AML-193 (cell line): ENCODE measurements at places on chromosomes 1 and 21.

DNA sequence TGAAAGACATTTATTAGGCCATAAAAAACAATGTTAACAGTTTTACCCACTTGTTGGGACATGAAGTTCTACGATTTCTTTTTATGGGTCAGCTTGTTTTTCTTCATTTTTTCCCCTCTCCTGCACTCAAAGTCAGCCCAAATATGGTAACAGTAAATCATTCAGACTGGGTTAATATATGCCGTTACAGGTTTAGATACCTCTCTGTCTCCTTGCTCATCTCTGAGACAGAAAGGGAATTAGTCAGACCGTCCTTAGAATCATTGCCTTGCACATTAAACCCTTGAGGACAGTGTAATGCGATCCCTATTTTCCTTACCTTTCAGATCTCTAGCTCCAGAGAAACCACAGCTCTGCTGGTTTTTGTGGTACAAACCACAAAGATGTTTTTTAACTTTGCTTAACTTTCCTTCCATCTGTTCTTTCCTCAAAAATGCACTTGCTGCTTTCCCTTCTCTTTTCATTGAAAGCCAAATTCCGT, 613.3 kb downstream of the PLPP3 start:
- DNase-seq, result no peak

- no peak for DNase-seq
Measured at GRCh38 chr1:30952098-30952497, 43.5 kb upstream of the SDC3 start.

DNA sequence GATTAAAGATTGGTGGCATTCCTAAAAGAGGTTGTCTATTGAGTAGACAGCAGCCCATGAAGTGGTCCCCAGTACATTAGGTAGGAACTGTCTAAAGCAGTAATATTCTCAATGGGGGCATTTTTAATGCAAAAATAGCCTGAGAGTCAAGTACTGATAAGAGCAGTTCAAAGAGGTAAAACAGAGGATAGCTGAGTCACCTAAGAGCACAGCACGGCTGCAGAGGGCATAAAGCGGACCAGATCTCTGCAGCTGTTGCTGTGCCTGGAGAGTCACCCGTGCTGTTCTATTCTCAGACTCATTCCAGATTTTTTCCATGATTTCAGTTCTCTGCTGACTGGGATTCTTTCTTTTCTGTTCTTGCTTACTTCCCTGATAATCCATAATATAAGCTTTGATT, 313.2 kb downstream of the OLFM3 start:
- no peak for DNase-seq

- DNase-seq, result no peak
Measured at GRCh38 chr1:57987523-57987922, 559.0 kb downstream of the OMA1 start.

GRCh38 chr1:27650539-27651175, 15.7 kb upstream of the FGR start:
- no peak for DNase-seq

DNA sequence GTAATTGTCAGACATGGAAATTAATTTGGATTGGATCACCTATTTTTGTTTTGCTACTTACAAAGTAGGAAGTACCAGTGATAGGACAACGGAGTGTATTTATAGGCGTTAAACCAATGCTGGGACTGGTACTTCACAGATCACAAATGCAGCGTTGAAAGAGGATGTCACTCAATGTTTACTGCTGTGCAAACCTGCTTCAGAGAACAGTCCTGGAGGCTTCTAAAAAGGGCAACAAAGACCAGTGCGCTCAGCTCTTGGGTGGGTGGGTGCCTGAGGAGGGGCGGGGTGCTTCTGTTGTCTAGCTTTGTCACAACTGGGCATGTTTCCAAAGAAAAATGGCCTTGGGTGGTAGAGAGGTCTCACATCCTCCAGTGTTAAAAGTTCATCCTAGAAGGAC, 2.1 kb downstream of the C1orf21 start:
- peak; percentile 53 for DNase-seq

DNA sequence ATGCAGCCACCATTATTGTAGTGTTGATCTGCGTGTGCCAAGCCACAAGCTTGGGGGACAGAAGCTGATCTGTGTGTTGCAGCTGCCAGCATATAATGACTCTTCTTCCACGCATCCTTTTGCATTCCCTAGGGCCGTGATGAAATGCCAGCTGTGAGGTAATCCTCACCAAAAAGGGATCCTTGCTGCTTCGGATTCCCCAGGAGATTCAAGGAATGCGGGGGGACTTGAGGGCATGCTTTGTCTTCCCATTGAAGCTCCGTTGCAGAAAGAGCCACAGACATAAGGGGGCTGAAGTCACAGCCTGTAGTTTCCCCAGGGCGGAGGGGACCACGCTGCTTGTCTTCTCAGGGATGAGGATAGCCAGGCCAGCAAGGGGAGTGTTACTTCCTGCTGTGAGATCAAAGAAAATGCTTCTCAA, 281.6 kb upstream of the FMN2 start:
- DNase-seq, result no peak

DNA sequence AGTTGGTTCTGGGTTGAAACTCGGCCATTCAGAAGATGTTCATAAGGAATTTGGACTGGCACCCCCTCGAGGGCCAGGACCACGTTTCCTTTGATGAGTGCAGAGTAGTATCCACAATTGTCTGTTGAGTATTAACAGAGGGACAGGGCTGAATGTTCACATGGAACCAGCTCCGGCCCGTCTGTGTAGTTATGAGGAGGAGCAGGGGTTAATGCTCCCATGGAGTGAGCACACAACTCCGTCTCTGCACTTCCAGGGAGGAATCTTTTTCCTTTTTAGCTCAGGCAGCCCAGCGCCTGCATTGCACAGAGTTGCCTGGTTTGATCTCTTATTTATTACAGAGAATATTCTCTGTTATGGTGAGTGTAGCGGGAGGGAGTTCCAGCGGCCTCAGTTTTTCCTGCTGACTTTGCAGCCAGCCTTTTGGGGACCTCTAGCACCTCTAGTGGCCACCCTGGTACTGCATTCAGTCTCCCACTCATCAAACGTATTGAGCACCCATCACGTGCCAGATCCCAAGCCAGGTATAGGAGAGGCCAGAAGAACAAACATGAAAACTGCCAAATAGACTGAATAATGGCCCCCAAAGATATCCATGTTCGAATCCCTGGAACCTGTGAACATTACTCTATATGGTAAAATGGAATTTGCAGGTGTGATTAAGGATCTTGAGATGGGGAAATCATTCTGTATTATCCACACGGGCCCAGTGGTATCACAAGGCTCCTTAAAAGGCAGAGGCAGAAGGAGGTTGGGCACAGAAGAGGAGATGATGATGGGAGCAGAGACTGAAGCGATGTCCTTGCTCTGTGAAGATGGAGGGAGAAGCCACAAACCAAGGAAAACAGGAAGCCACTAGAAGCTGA, 167.7 kb upstream of the CSF3R start:
- DNase-seq, result peak; percentile 3

DNA sequence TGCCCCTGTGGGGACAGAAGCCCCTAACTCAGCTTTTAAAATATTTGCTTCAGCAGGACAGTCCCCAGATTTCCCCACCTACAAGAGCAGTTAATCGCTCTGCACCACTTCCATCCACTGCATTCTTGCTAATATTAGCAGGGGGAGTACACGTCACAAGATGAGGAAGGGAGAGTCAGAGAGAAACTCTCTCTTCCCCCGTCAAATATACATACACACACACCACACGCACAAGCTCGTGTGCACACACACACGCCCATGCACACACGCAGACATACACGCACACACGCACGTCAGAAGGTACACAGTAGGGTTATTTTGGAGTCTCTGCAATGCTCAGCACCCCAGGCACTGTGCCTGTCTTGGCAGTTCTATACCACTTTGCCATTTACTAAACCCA, 2.1 kb downstream of the CLCA1 start:
- DNase-seq, result no peak

DNA sequence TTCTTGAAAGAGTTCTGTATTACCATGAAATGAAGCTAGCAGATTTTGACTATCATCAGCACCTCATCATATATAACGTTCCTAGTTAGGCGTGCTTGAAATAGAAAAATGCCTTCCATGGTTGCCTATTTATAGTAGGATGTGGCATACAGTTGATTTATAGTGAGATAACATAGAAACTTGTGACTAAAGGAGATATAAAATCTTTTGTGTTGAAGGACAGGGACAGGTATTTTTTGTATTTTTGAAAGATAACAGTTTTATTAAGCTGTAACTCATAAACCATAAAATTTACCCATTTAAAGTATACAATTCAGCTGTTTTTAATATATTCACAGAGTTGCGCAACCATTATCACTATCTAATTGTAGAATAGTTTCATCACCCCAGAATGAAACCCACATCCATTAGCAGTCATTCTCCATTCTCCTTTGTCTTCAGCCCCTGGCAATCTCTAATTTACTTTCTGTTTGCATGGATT, 19.3 kb downstream of the SPEN start:
- peak; percentile 6 for DNase-seq

DNA sequence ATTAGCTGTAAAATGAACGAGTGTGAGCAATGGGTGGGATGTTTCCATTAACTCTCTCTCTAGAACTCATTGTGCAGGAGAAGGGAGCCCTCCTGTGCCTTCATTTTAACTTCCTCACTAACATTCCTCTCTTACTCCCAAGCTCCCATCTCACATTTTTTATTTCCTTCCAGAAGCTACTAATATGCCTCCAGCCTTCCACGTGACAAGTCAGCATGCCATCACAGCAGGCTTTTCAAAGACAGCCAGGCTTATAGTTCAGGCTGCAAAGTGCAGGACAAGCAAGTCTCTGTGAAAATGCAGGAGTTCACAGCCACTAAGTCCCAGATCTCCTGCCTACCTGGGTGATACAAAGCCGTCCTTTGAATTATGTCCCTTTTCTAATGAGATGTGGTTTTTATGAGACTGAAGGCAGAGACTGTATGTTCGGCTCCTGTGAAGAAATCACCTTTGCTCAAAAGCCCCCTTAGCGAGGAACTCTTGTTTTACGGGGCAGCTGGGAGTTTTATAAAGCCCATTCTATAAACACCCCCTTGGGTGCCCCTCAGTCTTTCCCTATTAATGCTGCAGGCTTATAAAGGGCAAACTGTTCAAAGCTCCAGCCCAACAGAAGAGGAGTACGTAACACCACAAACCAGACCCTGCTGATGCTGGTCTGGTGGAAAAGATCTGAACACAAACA, 14.8 kb upstream of the ANGPTL7 start:
- DNase-seq, result no peak

GRCh38 chr1:42848823-42849537, 2.6 kb downstream of the ZNF691 start:
- DNase-seq, result no peak

DNA sequence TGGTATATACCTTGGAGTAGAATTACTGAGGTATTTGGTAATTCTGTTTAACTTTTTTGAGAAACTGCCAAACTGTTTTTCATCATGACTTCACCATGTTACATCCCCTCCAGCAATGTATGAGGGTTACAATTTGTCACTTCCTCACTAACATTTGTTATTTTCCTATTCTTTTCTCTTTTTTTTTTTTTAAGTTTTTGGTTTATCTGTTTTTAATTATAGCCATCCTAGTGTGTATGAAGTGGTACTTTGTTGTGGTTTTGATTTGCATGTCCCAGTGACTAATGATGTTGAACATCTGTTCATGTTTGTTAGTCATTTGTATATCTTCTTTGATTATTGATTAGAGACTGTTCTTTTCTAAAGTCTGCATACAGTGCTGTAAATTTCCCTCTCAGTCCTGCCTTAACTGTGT, 147.3 kb downstream of the HS2ST1 start:
- peak; percentile 11 for DNase-seq

- DNase-seq, result no peak
Measured at GRCh38 chr1:70319750-70320149, 34.8 kb downstream of the ANKRD13C start.

GRCh38 chr1:217040711-217041455, 317.7 kb upstream of the ESRRG start:
- DNase-seq, result no peak

DNA sequence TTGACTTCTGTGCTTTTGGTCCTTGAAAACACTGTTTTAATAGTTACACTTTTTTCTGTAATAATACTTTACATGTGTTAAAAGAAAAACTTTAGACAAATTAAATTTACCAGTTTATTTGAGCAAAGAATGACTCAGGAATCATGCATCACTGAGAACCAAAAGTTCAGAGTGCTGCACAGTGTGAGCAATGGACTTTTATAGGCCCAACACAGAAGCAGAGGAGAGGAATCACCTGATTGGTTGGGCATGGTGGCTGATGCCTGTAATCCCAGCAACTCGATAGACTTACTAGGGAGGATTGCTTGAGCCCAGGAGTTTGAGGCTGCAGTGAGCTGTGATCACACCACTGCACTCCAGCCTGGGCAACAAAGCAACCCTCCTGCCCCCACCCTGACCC, 29.3 kb downstream of the ZNF648 start:
- no peak for DNase-seq

DNA sequence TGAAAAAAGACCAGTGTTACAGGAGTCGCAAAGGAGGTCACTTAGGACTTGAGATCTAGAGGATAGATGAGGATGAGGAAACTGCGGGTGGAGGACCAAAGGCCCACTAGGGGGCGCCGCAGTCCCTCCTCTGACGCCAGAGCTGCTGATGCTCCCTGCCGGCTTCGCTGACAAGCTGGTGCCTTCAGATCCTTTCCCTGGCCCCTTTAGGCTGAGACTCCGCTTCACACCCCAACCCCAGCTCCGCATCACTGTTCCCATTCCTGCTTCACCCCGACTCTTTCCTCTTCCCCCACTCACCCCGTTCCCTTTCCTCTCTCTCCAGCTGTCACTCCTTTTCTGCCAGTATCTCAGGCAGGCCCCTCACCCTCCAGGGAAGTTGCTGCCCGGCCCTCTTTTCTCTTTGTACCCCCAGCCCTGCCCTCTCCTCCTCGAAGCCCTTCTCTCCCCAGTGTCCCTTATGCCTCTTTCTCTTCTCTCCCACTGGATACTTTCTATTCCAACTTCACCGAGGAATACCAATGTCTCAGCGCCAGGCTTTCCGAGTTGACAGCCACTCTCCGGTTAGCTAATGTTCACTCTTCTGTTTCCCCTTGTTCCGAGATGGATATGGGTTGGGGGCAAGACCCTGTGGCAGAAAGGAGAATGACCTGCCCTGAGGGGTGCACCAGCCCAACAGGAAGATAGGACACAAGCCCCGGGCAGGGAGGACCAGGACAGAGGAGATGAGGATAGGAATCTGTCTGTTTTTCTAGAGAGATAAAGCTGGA, 4.5 kb downstream of the KCNJ9 start:
- peak; percentile 58 for DNase-seq

GRCh38 chr1:6581561-6582305, 1.9 kb downstream of the ZBTB48 start:
- peak; percentile 87 for DNase-seq

GRCh38 chr1:51915951-51916350, 37.4 kb upstream of the NRDC start:
- DNase-seq, result no peak

DNA sequence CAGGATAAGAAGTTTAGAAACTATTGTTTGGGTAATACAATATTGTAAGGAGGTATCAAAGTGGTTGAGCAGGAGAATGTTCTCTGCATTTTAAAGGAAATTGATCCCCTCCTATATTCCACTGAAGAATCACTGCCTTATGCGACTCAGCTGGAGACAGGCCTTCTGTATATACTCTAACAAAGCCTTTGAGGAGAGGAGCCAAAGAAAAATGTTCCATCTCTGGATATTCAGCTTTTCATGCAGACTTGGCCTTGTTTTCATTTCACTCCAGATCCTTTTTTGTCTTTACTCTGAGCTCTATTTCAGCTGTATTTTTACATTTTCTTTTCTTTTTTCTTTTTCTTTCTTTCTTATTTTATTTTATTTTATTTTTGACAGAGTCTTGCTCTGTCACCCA, 42.1 kb upstream of the S1PR1 start:
- DNase-seq, result no peak

GRCh38 chr1:207444514-207445217, 9.5 kb upstream of the CR2 start:
- no peak for DNase-seq
